DMS79 (cell line): ENCODE measurements at places on chromosomes 13 and 19.

- no peak for DNase-seq
Observed at GRCh38 chr19:54916822-54917221, 10.9 kb downstream of the NCR1 start.

DNA sequence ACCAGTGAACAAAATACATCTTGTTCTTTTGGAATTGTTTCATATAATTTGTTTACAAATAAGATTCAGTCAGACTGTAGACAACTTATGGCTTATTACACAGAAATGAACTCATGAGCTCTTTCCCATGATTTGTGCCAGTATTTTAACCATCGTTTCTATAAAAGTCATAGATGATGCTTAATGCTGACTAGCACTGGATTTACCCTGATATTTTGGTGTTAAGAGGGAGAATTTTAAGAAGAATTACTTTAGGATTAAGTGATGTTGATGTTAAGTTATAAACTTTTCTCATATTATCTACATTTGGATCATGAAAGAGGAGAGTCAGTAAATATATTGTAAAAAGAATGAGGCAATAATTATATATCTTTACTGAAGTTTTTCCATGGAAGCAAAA is 162.7 kb downstream of the POSTN start:
- no peak for DNase-seq

DNA sequence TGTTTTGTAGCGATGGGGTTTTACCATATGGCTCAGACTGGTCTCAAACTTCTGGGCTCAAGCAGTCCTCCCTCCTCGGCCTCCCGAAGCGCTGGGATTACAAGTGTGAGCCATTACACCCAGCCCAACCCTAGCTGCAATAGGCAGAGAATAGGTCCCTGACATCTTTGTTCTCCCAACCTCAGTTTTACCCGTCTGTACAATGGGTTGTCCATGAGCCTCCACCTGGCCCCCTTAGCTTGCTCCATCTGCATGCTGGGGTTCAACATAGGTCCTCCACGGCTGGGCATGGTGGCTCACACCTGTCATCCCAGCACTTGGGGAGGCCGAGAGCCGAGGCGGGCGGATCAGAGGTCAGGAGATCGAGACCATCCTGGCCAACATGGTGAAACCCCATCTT is 14.4 kb downstream of the NFIC start:
- DNase-seq: no peak

DNA sequence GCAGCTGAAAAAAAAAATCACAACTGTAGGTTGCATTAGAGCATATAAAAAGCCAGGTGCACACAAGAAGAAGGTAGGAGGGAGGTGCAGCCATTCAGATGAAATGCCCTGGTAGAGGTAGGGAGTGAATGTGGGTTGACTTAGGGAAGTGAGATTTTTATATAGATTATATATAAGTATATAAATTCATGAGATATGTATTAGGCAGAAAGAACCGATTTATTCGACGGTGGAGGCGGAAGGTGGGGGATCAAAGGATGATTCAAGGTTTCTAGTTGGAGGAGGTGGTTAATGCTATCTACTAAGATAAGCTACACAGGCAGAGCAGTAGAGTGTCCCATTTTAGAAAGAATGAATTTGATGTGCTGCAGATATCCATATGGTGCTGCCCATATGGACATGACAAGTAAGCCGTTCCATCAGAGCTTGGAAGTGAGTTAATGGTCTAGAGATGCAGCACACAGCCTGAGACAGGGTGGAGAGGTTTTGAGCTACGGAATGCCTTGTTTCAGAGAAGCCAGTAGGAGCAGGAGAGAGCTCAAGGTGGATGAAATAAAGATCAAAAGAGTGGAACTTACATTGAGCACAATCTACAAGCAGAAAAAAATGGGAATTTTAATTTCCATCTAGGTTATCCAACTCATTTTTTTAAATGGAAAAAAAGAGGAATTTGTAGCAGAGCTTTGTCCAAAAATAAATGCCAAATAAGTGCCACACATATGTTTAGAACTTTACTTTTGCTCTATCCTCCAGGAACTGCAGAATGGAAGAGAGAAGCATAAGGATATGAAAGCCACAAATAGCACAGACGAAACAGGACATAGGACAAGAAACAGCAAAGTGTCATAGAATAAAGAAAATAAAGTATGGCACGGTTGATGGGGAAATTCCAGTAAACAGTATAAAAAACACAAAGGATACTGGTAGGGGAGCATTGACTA is 177.3 kb downstream of the PCDH9 start:
- no peak for DNase-seq

DNA sequence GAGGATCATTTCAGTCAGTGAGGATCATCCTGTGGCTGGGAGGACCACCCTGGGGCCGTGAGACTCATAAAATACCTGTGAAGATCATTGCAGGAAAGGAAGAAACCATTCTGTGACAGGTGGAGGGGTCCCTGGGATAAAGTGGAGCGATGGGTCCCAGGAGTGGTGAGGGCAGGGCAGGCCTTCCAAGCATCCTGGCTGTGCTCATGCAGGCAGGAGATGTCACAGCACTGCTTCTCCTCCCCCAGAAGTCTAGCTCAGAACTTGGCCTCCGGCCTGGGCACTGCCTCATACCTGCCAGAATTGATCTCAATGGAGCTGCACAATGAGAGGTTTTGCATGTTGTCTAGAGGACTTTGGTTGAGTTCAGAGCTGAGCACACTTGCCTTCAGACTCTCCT is 11.1 kb downstream of the KLK1 start:
- no peak for DNase-seq

DNA sequence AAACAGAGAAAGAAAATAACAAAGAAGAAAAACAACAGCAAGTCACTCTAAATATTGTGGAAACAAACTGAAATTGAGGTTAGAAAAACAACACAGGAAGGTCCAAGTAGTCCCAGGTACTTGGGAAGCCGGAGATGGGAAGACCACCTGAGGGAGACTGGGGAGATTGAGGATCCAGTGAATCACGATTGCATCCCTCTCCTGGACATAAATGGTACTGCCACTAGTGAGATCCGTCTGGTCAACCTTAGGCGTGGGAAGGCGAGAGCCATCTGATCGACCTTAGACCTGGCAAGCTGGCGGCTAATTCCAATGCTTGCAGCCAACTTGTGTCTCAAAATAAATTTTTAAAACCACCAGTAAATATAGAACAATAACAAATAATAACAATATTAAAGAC is 81.9 kb downstream of the ZNF726 start:
- no peak for DNase-seq

- DNase-seq: no peak
Observed at GRCh38 chr19:8096071-8096470, 43.5 kb downstream of the CCL25 start.

DNA sequence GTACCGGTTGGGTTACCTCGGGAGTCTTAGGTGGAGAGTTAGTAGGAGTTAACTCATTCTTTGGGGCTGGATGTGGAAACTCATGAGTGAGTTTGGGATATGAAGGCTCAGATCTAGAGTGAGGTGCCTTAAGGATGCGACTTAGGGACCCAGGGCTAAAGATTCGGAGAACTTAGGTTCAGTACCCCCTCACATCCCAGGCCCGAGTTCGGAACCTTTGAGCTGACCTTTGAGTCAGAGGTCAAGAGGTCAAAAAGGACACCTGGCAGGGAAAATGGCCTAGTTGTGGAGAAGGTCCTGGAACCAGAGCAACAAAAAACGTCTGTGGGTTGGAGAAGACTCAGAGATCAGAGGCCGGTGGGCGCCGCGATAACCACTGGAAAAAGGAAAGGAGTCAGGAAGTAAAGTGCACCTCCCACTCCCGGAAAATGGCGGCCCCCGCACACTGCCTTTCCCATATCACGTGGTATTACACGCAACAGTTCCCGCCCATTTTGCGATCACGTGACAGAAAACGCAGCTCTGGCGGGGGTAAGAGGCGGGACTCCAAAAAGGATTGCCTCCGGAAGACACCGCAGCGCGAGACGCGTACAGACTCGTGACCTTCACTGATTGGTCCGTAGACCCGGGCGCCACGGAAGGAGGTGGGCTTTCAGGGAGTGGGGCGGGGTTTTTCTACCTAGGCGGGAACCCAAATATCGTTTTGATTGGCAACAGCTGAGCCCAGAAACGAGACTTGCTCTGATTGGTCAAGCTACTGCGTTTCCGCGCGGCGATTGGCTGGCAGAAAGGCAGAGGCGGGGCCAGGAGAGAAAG is at the start of gene ACTMAP:
ACTMAP (minus strand) TSS at position 420 of the 816 bp plus-strand sequence. CDS start 674 bp downstream, outside the sequence.
- DNase-seq: peak; percentile 99

GRCh38 chr19:21566073-21566472 is 60.7 kb downstream of the ZNF429 start:
- DNase-seq: no peak

- DNase-seq: no peak
Observed at GRCh38 chr13:22214184-22214583, 543.3 kb downstream of the FGF9 start.

DNA sequence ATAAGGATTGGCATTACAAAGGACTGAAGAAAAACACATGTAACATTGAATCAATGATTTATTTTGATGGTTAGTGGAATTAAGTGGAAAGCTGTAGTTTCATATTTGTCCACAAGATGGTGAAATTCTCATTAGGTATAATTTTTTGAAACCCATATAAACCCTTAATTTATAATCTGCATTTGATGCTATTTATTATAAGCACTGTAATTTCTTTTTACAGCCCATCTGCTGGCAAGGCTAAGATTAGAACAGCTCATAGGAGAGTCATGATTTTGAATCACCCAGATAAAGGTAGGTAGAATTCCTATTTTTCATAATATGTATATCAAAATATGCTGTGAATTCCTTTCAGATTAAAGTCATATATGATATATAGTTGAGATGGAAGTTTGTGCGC is 62.2 kb downstream of the DNAJC15 start:
- no peak for DNase-seq

- no peak for DNase-seq
Observed at GRCh38 chr13:40438022-40438680, 228.3 kb downstream of the FOXO1 start.

DNA sequence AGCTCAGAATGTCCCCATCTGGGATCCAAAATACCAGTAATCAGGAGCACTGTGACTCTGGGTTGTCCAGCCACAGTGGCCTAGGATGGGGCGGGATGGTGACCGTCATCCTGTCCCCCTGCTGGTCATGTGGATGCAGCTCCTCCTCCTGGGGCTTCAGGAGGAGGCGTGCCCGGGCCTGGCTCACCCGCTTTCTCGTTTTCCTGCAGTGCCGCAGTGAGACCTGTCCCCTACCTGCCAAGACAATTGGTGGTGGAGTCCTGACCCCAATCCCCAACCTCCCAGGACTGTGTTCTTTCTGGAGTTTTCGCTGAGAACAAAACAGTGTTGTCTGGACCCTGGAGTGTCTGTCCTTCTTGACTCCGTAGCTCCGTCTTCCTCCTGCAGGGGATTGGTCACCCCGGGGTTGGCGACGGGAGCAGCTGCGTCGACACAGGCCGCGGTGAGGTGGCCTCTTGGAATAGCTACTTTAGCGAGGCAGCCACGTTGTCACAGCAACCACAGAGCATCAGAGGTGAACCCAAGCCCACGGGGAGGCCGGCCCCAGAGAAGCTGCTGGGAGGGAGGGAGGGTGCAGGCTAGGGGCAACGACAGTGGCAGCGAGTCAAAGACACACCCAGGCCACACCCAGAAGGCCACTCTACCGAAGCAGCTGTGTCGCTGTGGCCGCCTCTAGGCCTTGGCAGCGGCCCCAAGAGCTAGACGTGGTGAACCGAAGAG is 10.2 kb upstream of the EMC10 start:
- peak; percentile 92 for DNase-seq

DNA sequence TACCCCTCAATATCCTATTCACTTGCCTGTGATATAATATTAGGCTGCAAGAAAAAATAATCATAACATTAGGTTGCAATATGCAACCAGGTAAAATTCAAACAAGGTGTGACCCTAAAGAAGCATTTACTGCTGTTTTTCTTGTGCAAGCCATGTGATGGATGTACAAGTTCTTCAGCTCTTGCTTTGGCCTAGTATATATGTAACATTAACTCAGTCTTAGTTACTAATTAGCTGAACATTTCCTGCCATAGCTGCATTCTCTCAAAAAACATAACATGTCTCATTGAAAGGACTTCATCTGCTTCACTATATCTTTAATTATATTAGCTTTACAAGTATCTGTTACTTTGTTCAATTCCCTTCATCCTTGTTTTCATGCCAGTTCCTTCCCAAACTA is 406.8 kb upstream of the HTR2A start:
- DNase-seq: no peak

- no peak for DNase-seq
Observed at GRCh38 chr13:101978552-101979315, 423.1 kb downstream of the FGF14 start.

DNA sequence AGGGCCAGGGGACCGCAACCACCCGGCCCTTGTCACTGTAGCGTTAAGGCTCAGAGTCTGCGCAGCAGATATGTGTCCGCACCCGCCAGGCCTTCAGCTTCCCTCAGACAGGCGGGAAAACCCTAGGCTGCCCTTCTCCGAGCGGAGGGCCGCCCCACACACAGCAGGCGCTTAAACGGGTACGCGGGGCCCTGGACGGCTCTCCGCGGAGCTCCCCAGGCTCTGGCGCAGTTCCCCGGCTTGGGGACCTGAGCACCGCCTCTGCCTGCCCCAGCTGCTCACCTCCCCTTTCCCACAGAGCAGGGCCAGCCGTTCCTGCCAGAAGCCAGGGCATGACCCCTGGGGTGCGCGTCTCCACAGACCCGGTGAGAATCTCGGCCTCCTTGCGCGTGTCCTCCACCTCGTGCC is 593 bp downstream of the ZNF135 start:
- DNase-seq: peak; percentile 70

- DNase-seq: no peak
Observed at GRCh38 chr19:8654591-8655339, 24.3 kb downstream of the NFILZ start.

- DNase-seq: no peak
Observed at GRCh38 chr13:67018775-67019174, 211.4 kb downstream of the PCDH9 start.

GRCh38 chr13:49287995-49288394 is 40.3 kb downstream of the CDADC1 start:
- DNase-seq: no peak

DNA sequence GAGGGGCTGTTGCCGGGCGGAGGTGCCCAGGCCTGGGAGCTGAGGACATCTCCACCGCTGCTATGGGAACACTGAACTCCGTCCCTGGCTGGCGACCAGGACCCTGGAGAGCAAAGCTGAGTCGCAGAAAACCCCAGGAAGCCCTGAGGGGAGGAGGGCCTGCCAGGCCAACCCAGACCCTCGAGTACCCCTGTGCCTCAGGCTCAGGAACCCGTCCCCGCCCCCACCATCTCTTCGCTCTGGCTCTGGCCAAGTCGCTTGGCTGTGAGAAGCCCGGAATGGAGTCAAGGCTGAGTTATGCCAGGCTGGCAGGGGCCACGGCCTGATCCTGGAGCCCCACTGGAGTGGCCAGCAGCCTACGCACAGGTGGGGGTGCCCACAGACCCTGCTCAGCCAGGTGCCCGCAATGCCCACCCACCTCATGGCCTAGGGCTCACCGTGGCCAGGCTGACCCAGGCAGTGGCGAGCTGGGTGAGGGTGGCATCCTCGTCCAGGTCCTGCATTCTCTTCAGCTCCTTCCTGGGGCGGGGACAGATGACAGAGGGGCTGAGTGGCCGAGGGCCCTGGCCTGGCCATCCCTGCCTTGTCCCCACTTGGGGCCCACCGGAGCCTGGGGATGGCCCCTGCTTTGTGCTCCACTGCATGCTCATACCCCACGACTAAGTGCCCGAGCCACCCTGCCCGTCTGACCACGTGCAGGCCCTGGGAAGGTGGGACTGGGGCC is 8.5 kb upstream of the CERS1 start:
- no peak for DNase-seq

GRCh38 chr13:98484289-98485219 is 92.4 kb downstream of the STK24 start:
- DNase-seq: peak; percentile 99
